ENCODE measurements at places on chromosomes 11 and 22. TPM values are rescaled to one million over a fixed set of nuclear protein-coding genes. Genes with fewer than 3 reads are reported as not detected.

Gene SMCO4
- 11.0 TPM for total RNA-seq

Gene ART5
- total RNA-seq, result 0.81 TPM

Gene DEFB131B
- not detected for total RNA-seq

Gene CASP5
- not detected for total RNA-seq

Gene OR51B5
- total RNA-seq, result not detected

Gene POTEH
- not detected for total RNA-seq

Gene SEPTIN5
- 47.7 TPM for total RNA-seq
